ENCODE measurements at places on chromosomes 5 and 9.
A peak's percentile ranks its signal among the peaks of the same experiment; 100 is the strongest.

GRCh38 chr5:132460846-132461568, 29.6 kb downstream of the IRF1 start:
- H3K4me3 ChIP-seq = no peak overlapping the region
- DNase-seq = no peak
- peaks cover 12% of the 10 kb centered on the region for H3K4me1 ChIP-seq

DNA sequence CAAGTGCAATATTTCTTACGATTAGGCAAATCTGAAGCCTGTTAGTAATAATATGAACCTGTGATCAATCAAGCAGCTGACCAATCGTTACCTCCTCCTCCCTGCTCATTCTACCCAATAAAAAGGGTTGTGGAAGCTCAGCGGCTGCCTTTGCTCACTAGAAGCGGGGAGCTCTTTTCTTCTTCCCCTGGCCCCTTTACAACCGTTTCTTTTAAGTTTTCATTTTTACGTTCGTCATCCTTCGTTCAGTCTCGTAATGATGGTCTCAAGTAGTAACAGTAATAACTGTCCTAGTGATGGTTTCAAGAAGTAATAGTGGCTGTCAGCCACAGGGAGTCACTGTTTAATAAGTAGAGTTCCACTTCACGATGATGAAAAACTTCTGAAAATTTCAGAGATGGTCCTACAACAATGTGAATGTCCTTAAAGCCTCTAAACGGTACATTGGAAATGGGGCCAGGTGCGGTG, 6.2 kb downstream of the UGT3A2 start:
- no peaks in the 10 kb centered on the region for H3K36me3 ChIP-seq
- peaks cover 3% of the 10 kb centered on the region for H3K4me1 ChIP-seq
- H3K27me3 ChIP-seq = peaks cover 14% of the 10 kb centered on the region
- DNase-seq = no peak

DNA sequence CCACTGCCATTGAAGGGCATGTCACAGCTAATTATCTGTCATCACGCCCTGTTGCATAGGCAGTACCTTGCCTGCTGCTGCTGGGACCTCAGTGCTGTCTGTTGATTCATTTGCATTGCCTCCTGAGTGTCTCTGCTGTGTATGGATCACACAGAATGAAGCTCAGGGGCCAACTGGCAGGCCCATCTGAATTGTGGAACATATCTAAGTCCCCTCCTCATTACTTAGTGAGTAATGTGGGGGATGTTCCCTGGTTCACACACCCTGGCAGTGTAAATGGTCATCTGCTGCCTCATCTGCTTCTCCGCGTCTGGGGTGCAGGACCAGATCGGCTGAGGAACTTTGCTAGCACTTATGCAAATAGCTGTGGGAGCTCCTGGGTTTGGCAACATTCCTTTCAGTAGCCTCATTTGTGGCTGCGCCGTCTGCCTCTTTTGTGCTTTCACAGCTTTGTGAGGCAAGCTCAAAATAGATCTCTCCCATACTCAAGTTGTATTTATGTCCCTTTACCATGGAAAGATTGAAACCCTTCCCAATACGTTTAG, 25.4 kb downstream of the TYRP1 start:
- no peaks in the 10 kb centered on the region for H3K27me3 ChIP-seq
- DNase-seq = no peak
- H3K36me3 ChIP-seq = no peaks in the 10 kb centered on the region

- no peak for DNase-seq
- H3K36me3 ChIP-seq = no peaks in the 10 kb centered on the region
- no peak overlapping the region for H3K4me3 ChIP-seq
- no peaks in the 10 kb centered on the region for H3K4me1 ChIP-seq
- H3K27me3 ChIP-seq = no peaks in the 10 kb centered on the region
- no peak overlapping the region for H3K27ac ChIP-seq
Measured at GRCh38 chr5:161697001-161697400, 11.5 kb downstream of the GABRA6 start.

DNA sequence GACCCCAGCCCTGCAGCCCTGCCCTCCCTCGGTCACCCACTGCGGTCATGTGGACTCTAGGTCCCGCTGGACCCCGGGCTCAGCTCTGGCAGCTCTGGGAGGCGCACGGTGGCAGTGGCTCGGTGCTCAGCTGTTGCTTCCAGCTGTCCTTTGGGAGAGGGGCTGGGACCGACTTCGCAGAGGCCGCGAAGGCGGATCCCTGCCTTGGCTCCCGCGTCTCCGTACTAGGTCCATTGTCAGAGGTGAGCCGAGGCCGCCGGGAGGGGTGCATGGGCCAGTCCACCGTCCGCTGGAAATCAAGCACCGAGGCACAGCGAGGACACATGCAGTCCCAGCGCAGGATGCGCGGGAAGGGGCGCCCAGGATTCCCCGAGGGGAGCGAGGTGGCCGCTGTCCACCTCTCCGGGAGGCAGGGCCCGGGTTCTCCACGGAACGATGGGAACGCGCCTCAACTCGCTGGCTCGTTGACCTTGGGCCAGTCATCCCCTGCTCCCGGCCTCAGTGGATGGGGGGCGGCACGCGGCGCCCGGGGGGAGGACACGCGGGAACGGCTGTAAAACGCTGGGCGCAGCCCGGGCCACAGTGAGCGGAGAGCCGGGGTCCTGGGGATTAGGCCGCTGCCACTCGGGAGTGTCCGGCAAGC, 732 bp downstream of the GBGT1 start:
- H3K4me1 ChIP-seq = peaks cover 2% of the 10 kb centered on the region
- no peaks in the 10 kb centered on the region for H3K36me3 ChIP-seq
- H3K27me3 ChIP-seq = peaks cover 20% of the 10 kb centered on the region
- no peak for DNase-seq
- peak overlapping the region; percentile 49 for H3K4me3 ChIP-seq

GRCh38 chr5:34652914-34653313, 3.2 kb upstream of the RAI14 start:
- no peaks in the 10 kb centered on the region for H3K36me3 ChIP-seq
- H3K27ac ChIP-seq = no peak overlapping the region
- no peak overlapping the region for H3K4me3 ChIP-seq
- H3K4me1 ChIP-seq = peaks cover 17% of the 10 kb centered on the region
- no peak for DNase-seq

GRCh38 chr9:126734877-126735276, 70.0 kb upstream of the ZBTB43 start:
- H3K27me3 ChIP-seq = peaks cover 26% of the 10 kb centered on the region
- H3K4me3 ChIP-seq = no peak overlapping the region
- no peaks in the 10 kb centered on the region for H3K36me3 ChIP-seq
- no peaks in the 10 kb centered on the region for H3K4me1 ChIP-seq
- no peak overlapping the region for H3K27ac ChIP-seq
- DNase-seq = no peak

- H3K27me3 ChIP-seq = no peaks in the 10 kb centered on the region
- H3K27ac ChIP-seq = no peak overlapping the region
- no peaks in the 10 kb centered on the region for H3K4me1 ChIP-seq
- DNase-seq = no peak
- no peak overlapping the region for H3K4me3 ChIP-seq
Measured at GRCh38 chr9:116792271-116792670, 105.2 kb downstream of the TRIM32 start.

- H3K36me3 ChIP-seq = no peaks in the 10 kb centered on the region
- peaks cover 16% of the 10 kb centered on the region for H3K4me1 ChIP-seq
- peak overlapping the region; percentile 78 for H3K4me3 ChIP-seq
- peaks cover 60% of the 10 kb centered on the region for H3K27me3 ChIP-seq
- DNase-seq = peak; percentile 57
- H3K27ac ChIP-seq = peak overlapping the region; percentile 76
Measured at GRCh38 chr5:154189819-154190594, 526 bp upstream of the GALNT10 start.

- H3K27me3 ChIP-seq = no peaks in the 10 kb centered on the region
- no peaks in the 10 kb centered on the region for H3K4me1 ChIP-seq
Measured at GRCh38 chr5:12870872-12871539, 966.8 kb upstream of the CTNND2 start.

DNA sequence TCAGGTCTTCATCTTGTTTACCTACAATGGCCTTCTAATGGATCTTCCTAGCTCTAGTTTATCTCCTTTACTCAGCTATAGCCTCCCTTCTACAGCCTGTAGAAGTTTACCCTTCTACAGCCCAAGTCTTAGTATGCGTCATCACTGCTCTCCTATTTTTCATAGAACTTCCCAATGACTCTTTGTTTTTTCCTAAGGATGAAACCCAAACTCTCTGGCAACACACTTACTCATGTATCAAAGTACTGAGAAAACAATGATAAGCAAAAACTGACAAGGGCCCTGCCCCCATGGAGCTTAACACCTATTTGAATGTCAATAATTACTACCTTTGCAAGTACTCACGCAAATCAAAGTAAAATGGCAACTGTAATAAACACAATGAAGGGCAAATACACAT, 33.7 kb downstream of the LEAP2 start:
- no peak for DNase-seq
- H3K36me3 ChIP-seq = peaks cover 23% of the 10 kb centered on the region
- peak overlapping the region; percentile 50 for H3K27ac ChIP-seq

GRCh38 chr5:35393901-35394300, 163.6 kb upstream of the PRLR start:
- no peak overlapping the region for H3K27ac ChIP-seq
- DNase-seq = no peak
- no peaks in the 10 kb centered on the region for H3K27me3 ChIP-seq
- no peaks in the 10 kb centered on the region for H3K36me3 ChIP-seq
- H3K4me3 ChIP-seq = no peak overlapping the region

GRCh38 chr9:78806492-78807160, 509.7 kb downstream of the PSAT1 start:
- no peak overlapping the region for H3K27ac ChIP-seq
- no peaks in the 10 kb centered on the region for H3K4me1 ChIP-seq
- no peak for DNase-seq
- H3K27me3 ChIP-seq = peaks cover 2% of the 10 kb centered on the region
- H3K4me3 ChIP-seq = no peak overlapping the region
- no peaks in the 10 kb centered on the region for H3K36me3 ChIP-seq

GRCh38 chr9:70427161-70427945, 12.9 kb upstream of the KLF9 start:
- no peak overlapping the region for H3K4me3 ChIP-seq
- H3K27me3 ChIP-seq = peaks cover 27% of the 10 kb centered on the region
- no peak for DNase-seq
- no peak overlapping the region for H3K27ac ChIP-seq

- DNase-seq = no peak
- no peak overlapping the region for H3K27ac ChIP-seq
- H3K4me3 ChIP-seq = no peak overlapping the region
- H3K36me3 ChIP-seq = peaks cover 6% of the 10 kb centered on the region
- no peaks in the 10 kb centered on the region for H3K4me1 ChIP-seq
Measured at GRCh38 chr5:157511651-157512644, 51.9 kb downstream of the NIPAL4 start.

- H3K4me1 ChIP-seq = peaks cover 7% of the 10 kb centered on the region
- peak overlapping the region; percentile 68 for H3K4me3 ChIP-seq
- H3K27ac ChIP-seq = peak overlapping the region; percentile 92
- H3K27me3 ChIP-seq = peaks cover 6% of the 10 kb centered on the region
- peak; percentile 97 for DNase-seq
Measured at GRCh38 chr9:127742435-127743088, 7.5 kb upstream of the TOR2A start.

- H3K36me3 ChIP-seq = no peaks in the 10 kb centered on the region
- no peak overlapping the region for H3K4me3 ChIP-seq
- no peak overlapping the region for H3K27ac ChIP-seq
- H3K4me1 ChIP-seq = peaks cover 10% of the 10 kb centered on the region
- no peak for DNase-seq
Measured at GRCh38 chr5:531101-531748, 7.0 kb upstream of the SLC9A3 start.

DNA sequence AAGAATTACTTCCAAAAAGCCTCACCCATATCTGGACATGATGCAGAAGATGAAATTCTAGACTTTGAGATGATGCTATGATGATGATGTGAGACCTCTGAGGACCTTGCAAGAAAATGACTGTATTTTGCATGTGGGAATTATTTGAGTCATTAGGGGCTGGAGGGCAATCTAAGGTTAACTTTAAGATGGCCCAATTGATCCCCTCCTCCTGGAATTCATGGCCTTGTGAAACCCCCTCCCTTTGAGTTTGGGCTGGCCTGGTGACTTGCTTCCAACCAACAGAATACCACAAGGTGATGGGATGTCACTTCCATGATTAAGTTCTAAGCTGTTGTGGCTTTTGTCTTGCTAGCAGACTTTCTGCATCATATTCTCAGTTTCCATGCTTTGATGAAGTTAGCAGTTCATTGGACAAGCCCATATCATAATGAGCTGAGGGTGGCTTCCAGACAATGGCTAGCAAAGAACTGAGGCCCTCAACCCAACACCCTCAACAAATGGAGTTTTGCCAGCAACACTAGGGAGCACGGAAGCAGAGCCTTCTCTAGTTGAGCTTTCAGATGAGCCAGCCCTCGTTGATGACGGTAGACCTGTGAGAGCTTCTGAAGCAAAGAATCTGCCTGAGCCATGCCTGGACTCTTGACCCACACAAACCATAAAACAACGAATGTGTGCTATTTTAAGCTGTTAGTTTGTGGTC, 7.4 kb upstream of the AMACR start:
- peaks cover 13% of the 10 kb centered on the region for H3K36me3 ChIP-seq
- DNase-seq = no peak
- H3K4me1 ChIP-seq = peaks cover 8% of the 10 kb centered on the region
- H3K27me3 ChIP-seq = no peaks in the 10 kb centered on the region
- H3K4me3 ChIP-seq = no peak overlapping the region

GRCh38 chr5:20033881-20034280, 45.9 kb upstream of the CDH18 start:
- no peak for DNase-seq
- H3K4me1 ChIP-seq = peaks cover 7% of the 10 kb centered on the region
- no peak overlapping the region for H3K4me3 ChIP-seq
- H3K36me3 ChIP-seq = peaks cover 4% of the 10 kb centered on the region
- H3K27me3 ChIP-seq = no peaks in the 10 kb centered on the region
- no peak overlapping the region for H3K27ac ChIP-seq

- peaks cover 17% of the 10 kb centered on the region for H3K4me1 ChIP-seq
- peaks cover 64% of the 10 kb centered on the region for H3K27me3 ChIP-seq
- H3K27ac ChIP-seq = peak overlapping the region; percentile 94
- DNase-seq = no peak
Measured at GRCh38 chr5:43017428-43017815, 22.7 kb downstream of the ANXA2R start.

- no peak overlapping the region for H3K27ac ChIP-seq
- H3K4me1 ChIP-seq = no peaks in the 10 kb centered on the region
- DNase-seq = no peak
- no peaks in the 10 kb centered on the region for H3K36me3 ChIP-seq
Measured at GRCh38 chr9:99335280-99335679, 113.2 kb downstream of the SEC61B start.

DNA sequence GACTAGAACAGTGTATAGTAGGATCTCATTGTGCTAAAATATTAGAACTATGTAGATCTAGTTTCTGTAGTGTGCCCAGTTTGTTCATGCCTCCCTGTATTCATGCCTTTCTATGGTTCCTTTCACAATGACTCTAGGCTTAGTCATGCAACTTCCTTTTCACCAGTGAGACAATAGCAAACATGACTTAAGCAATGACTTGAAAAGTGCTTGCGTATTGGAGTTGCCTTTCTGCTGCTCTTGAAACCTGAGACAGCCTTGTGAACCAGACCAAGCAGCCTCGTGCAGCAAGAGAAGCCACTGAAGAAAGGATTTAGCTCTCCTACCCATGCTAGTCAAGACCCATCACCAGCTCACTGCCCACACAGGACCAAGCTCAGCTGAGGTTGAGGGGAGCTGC, 294.5 kb upstream of the TAS2R1 start:
- H3K4me1 ChIP-seq = peaks cover 8% of the 10 kb centered on the region
- peaks cover 4% of the 10 kb centered on the region for H3K27me3 ChIP-seq
- no peak overlapping the region for H3K27ac ChIP-seq
- H3K4me3 ChIP-seq = no peak overlapping the region

GRCh38 chr5:177967221-177967887, 28.7 kb downstream of the PROP1 start:
- DNase-seq = no peak
- H3K4me3 ChIP-seq = no peak overlapping the region
- peaks cover 2% of the 10 kb centered on the region for H3K36me3 ChIP-seq
- H3K4me1 ChIP-seq = no peaks in the 10 kb centered on the region
- no peaks in the 10 kb centered on the region for H3K27me3 ChIP-seq
